ENCODE measurements at places on chromosomes 12 and 14.
A peak's percentile ranks its signal among the peaks of the same experiment; 100 is the strongest.

DNA sequence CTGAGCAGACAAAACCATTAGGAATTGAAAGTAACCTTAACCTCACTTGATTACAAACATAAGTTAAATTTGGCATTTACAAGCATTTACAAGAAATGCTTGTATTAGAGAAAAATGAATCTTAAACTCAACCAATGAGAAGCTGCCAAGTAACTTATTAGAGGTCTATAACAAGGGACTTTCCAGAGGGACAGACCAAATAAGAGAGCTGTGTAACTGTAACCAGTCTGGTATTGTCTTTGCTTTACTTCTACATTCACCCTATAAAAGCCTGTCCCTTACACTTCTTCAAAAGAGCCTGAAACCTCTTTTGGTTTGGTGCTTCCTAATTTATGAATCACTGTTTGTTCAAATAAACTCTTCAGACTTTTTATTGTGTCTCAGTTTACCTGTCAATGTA lies 450.0 kb upstream of the FAR2 start:
- H3K27ac ChIP-seq: no peak overlapping the region
- H3K4me1 ChIP-seq: no peaks in the 10 kb centered on the region
- H3K36me3 ChIP-seq: no peaks in the 10 kb centered on the region
- DNase-seq: no peak
- no peak overlapping the region for H3K4me3 ChIP-seq

DNA sequence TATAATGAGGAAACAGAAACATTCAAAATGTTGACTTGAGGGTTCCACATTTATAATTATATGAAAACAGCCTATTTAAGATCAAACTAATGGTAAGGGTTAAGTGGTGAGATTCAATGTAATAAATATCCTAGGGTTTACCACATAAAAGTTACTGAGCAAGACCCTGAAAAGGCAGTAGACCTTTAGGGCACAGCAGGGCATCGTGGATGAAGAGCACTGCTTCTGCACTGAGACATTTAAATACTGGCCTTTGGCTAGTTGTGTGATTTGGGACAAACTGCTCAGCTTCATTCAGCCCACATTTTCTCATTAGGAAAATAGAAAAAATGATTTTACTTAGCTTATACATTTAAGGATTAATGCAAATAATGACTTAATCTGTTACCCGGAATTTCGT lies 42.0 kb downstream of the CNTN1 start:
- DNase-seq: no peak
- no peak overlapping the region for H3K27ac ChIP-seq
- no peaks in the 10 kb centered on the region for H3K4me1 ChIP-seq
- H3K27me3 ChIP-seq: no peaks in the 10 kb centered on the region
- H3K4me3 ChIP-seq: no peak overlapping the region
- H3K36me3 ChIP-seq: no peaks in the 10 kb centered on the region

DNA sequence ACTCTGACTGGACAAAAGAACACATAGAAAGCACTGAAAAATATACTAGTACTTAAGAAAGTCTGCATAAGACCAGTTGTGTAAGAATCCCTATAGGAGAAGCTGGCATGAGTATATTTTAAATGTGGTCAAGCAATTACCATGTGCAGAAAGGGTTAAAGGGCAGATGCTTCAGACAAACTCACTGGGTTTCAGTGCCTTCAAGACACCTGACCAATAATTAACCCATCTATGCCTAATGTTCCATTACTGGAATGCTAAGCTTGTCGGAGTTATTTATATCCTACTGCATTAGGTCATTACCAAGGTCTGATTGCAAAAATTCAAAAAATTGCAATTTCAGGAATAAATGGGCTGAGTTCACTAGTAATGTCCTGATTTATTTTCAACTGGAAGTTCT lies 41.3 kb downstream of the HNRNPC start:
- no peak overlapping the region for H3K4me3 ChIP-seq
- peak overlapping the region; percentile 47 for H3K27ac ChIP-seq
- peaks cover 76% of the 10 kb centered on the region for H3K4me1 ChIP-seq
- no peaks in the 10 kb centered on the region for H3K27me3 ChIP-seq

- peaks cover 18% of the 10 kb centered on the region for H3K36me3 ChIP-seq
- peak; percentile 27 for DNase-seq
- H3K27me3 ChIP-seq: peaks cover 91% of the 10 kb centered on the region
- peak within 1 kb of the TSS; percentile 62 for H3K27ac ChIP-seq
These were observed at the start of gene PAX9 for GRCh38 chr14:36661506-36662257. TSS of gene PAX9 (plus strand) at chr14:36661860. CDS start at chr14:36662090, 230 bp downstream.

DNA sequence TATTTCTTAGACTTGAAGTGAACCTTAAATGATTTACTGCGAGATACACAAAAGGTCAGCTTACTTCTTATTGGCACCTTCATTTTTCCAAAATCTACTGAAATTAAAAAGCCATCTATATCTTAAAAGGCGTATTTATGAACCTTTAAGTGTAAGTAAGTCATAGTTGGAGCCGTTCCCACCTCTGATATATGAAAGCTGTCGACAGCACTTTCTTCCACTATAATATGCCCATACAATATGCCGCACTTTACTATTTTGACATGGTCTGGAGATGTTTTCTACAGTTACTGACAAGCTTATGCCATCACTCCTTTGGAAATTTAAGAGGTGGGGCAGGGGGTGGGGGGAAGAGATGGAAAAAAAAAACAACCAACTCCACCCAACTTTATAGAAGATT lies 155.3 kb downstream of the PHETA1 start:
- no peak for DNase-seq
- H3K4me1 ChIP-seq: no peaks in the 10 kb centered on the region
- no peak overlapping the region for H3K27ac ChIP-seq
- peaks cover 2% of the 10 kb centered on the region for H3K27me3 ChIP-seq
- no peaks in the 10 kb centered on the region for H3K36me3 ChIP-seq

- no peaks in the 10 kb centered on the region for H3K36me3 ChIP-seq
- peaks cover 8% of the 10 kb centered on the region for H3K27me3 ChIP-seq
- no peaks in the 10 kb centered on the region for H3K4me1 ChIP-seq
- DNase-seq: no peak
- no peak overlapping the region for H3K27ac ChIP-seq
- H3K4me3 ChIP-seq: no peak overlapping the region
These were observed 150.2 kb upstream of the CLEC14A start for GRCh38 chr14:38405851-38406635.

DNA sequence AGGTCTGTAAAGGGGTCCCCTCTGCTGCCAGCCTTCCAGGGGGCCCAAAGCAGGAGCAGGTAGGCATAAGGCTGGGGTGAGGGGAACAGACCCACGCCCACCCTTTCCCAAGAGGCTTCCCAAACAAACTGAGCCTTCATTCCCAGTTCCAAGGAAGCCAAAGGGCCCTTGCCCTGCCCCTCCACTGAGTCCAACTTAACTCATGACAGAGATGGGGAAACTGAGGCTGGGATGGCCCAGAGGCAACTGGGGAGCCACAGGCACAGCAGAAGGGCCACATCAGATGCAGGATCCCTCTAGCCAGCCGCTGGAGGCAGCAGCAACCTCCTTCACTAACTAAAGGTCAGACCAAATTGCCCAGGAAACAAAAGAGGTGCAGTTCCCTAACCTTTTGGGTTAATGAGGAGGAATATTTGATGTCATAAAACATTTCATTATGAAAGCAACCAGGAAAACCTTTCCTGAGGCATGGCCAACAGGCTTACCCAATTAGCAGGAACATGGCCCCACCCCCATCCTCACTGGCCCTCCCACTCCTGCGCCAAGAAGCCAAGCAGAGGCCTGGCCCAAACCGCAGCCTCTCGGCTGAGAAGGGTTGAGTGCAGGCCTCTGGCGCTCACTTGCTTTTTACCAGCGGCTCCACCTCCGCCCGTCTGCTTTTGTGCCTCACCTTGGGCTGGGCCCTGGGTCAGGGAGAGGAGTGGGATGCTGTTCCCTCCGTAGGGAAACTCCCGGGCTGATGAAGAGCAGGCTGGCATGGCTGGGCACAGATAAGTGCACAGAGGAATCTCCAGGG lies 293.5 kb upstream of the RTL1 start:
- H3K4me1 ChIP-seq: no peaks in the 10 kb centered on the region
- H3K4me3 ChIP-seq: no peak overlapping the region
- DNase-seq: no peak
- H3K36me3 ChIP-seq: no peaks in the 10 kb centered on the region
- H3K27me3 ChIP-seq: no peaks in the 10 kb centered on the region

GRCh38 chr12:98999559-98999958 lies 354.5 kb downstream of the APAF1 start:
- peaks cover 14% of the 10 kb centered on the region for H3K27me3 ChIP-seq
- DNase-seq: no peak
- H3K27ac ChIP-seq: no peak overlapping the region
- no peaks in the 10 kb centered on the region for H3K36me3 ChIP-seq

GRCh38 chr12:113407931-113408600 lies 4.4 kb upstream of the SDS start:
- peaks cover 24% of the 10 kb centered on the region for H3K27me3 ChIP-seq
- no peak overlapping the region for H3K4me3 ChIP-seq
- H3K4me1 ChIP-seq: no peaks in the 10 kb centered on the region
- H3K27ac ChIP-seq: no peak overlapping the region
- H3K36me3 ChIP-seq: no peaks in the 10 kb centered on the region

DNA sequence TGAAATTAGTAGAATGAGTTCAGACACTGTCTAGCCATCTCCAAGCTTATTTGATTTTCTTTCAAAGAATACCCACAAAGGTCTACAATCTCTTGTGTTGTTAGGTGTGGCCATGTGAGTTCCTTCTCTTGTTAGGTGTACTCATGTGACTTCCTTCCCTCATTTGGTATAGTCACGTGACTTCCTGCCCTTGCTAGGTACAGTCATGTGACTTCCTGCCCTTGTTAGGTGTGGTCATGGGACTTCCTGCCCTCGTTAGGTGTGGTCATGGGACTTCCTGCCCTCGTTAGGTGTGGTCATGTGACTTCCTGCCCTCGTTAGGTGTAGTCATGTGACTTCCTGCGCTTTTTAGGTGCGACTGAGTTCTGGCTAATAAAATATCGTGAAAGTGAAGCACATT lies 179.6 kb downstream of the TMX1 start:
- H3K27ac ChIP-seq: peak overlapping the region; percentile 72
- H3K4me3 ChIP-seq: no peak overlapping the region
- H3K4me1 ChIP-seq: peaks cover 14% of the 10 kb centered on the region
- peaks cover 11% of the 10 kb centered on the region for H3K36me3 ChIP-seq
- H3K27me3 ChIP-seq: peaks cover 9% of the 10 kb centered on the region
- peak; percentile 44 for DNase-seq

DNA sequence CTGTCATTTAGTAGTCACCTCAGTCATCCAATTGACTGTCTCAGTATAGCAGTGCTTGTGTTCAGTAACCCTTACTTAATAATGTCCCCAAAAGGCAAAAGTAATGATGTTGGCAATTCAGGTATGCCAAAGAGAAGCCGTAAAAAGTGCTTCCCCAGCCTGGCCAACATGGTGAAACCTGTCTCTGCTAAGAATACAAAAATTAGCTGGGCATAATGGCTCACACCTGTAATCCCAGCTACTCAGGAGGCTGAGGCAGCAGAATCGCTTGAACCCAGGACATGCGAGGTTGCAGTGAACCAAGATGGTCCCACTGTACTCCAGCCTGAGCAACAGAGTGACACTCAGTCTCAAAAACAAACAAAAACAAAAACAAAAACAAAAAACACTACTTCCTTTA lies 33.6 kb downstream of the SENP1 start:
- H3K27me3 ChIP-seq: no peaks in the 10 kb centered on the region
- DNase-seq: no peak
- peaks cover 61% of the 10 kb centered on the region for H3K36me3 ChIP-seq
- H3K4me3 ChIP-seq: no peak overlapping the region

DNA sequence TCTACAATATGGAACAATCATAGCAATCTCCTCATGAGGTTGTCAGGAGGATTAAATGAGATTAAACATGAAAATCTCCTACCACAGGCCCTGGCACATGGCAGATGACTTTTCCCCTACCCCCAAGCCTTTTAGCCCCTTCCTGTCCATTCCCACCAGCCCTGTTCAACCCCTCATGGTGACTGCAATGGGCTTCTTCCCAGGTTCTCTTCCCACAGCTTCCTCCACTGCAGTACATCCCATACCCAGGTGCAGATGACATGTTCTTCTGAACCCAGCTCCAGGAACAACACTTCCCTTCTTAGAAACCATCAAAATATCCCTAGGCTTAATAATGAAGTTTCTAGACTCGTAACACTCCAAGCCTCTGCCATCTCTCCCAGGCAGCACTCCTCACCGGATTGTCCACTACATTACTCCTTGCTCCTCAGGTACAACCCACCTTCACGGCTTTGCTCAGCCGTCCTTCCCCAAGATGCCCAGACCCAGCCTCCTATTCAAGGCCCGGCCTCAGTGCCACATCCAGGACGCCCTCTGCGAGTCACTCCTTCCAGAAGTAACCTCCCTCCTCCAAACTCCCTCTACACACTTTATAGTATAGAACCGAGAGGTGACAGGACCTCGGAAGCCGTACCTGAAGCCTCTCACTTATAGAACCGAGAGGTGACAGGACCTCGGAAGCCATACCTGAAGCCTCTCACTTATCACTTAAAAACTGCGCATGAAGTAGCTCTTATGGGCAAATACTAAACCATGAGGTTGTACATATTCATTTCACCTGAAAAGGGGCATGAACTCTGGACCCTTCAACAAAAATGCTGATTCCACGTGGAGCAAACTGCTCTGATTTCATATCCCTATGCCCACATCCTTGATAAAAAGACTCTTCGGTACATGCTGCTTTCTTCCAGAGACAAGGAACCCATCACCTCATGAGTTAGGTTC lies 1.5 kb downstream of the CRACR2A start:
- H3K27ac ChIP-seq: peak overlapping the region; percentile 97
- peaks cover 51% of the 10 kb centered on the region for H3K36me3 ChIP-seq
- peaks cover 69% of the 10 kb centered on the region for H3K4me1 ChIP-seq
- peak; percentile 20 for DNase-seq
- H3K27me3 ChIP-seq: no peaks in the 10 kb centered on the region
- peak overlapping the region; percentile 89 for H3K4me3 ChIP-seq

DNA sequence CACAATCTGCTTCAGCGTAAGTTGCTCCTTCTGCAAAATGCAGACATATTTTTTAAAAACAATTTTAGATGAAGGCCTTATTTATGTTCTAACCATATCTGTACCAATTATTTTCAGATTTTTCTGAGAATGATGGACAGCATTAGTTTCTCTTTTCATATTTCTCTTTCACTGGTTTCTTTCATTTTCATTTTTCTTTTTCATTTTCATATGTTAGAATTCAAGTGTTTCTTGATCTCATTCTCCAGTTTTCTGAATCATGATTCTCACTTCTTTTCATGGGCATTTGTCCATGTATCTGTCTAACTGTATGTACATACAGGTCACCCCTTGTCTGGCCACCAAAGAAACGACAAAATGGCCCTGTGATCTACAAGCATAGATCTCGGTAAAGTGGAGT lies 346.6 kb downstream of the NAV3 start:
- no peak for DNase-seq
- H3K36me3 ChIP-seq: no peaks in the 10 kb centered on the region
- no peak overlapping the region for H3K4me3 ChIP-seq
- H3K27ac ChIP-seq: no peak overlapping the region
- H3K4me1 ChIP-seq: no peaks in the 10 kb centered on the region

- H3K4me3 ChIP-seq: no peak overlapping the region
- H3K27ac ChIP-seq: no peak overlapping the region
- H3K27me3 ChIP-seq: no peaks in the 10 kb centered on the region
- DNase-seq: no peak
These were observed 619.9 kb downstream of the AACS start for GRCh38 chr12:125684968-125685790.

GRCh38 chr12:110224379-110225304 lies 56.4 kb upstream of the ATP2A2 start:
- H3K36me3 ChIP-seq: no peaks in the 10 kb centered on the region
- H3K27ac ChIP-seq: no peak overlapping the region
- no peak for DNase-seq
- no peaks in the 10 kb centered on the region for H3K4me1 ChIP-seq

- peaks cover 36% of the 10 kb centered on the region for H3K27me3 ChIP-seq
- peaks cover 3% of the 10 kb centered on the region for H3K4me1 ChIP-seq
- H3K4me3 ChIP-seq: no peak overlapping the region
- DNase-seq: no peak
- H3K36me3 ChIP-seq: no peaks in the 10 kb centered on the region
- H3K27ac ChIP-seq: no peak overlapping the region
These were observed 42.5 kb downstream of the LRP6 start for GRCh38 chr12:12224240-12224940.
